H1 (cell line): ENCODE measurements at places on chromosomes 6 and 20.

DNA sequence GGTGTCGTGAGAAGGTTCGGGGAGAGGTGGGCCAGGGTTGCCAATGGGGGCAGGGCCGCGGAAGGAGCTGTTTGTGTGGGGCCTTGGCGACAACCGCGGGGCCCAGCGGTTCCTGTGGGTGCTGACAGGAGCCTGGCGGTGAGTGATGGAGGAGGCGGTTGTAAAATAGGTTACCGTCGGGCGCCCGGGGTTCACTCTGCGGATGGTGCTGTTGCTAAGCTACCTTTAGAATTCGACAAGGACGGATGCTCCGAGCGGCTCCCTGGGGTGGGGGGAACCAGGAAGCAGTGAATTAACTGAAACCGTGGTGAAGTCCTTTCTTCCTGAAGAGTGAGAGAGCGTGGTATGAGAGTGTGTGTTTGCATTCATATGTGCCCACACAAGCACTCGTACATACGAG, 61.7 kb downstream of the CDH22 start:
- peaks cover under 1% of the 10 kb centered on the region; the same call in 1 of the 2 replicates for H3K4me1 ChIP-seq
- DNase-seq: no peak
- H3K27ac ChIP-seq: no peak overlapping the region
- H3K4me3 ChIP-seq: no peak overlapping the region
- peaks cover 6% of the 10 kb centered on the region for H3K27me3 ChIP-seq

DNA sequence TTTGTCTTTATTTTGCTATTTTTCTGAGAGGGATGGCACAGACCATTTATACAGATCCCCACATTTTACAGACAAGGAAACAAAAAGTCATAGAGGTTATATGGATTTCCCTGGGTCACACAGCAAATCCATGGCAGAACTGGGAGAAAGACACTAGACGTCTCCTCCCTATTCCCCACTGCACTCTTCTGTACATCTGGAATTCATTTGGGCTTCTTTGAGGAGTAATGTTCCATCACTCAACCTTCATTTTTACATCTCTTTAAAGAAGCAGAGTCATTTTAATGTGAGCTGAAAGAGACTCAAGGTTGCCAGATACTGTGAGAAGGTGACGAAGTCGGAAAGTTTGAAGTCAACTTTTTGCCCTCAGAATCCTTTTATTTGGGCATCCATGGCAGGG, 207.3 kb downstream of the OTOR start:
- H3K4me3 ChIP-seq: no peak overlapping the region
- H3K4me1 ChIP-seq: no peaks in the 10 kb centered on the region
- H3K27ac ChIP-seq: no peak overlapping the region
- no peaks in the 10 kb centered on the region for H3K36me3 ChIP-seq

DNA sequence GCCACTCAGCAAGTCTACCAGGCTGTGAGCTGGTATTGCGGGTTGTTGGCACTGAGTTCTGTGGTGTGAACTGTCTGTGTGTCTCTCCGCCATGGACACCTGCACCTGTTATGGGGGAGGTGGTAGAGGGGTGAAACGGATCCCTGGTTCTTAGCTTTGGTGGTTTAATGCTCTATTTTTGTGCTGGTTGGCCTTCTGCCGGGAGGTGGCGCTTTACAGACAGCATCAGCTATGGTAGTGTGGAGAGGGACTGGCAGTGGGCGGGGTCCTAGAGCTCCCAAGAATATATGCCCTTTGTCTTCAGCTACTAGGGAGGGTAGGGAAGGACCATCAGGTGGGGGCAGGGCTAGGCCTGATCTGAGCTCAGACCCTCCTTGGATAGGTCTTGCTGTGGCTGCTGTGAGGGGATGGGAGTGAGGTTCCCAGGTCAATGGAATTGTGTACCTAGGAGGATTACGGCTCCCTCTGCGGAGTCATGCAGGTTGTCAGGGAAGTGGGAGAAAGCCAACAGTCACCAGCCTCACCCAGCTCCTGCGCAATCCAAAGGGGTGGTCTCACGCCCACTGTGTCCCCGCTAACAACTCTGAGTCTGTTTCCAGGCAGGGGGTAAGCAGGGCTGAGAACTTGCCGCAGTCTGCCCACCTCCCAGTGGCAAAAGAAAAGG, 154.3 kb downstream of the CCDC170 start:
- H3K27me3 ChIP-seq: no peaks in the 10 kb centered on the region
- DNase-seq: peak; percentile 61
- no peak overlapping the region for H3K4me3 ChIP-seq
- no peak overlapping the region for H3K27ac ChIP-seq

- no peak overlapping the region for H3K27ac ChIP-seq
- H3K27me3 ChIP-seq: no peaks in the 10 kb centered on the region
- no peaks in the 10 kb centered on the region for H3K36me3 ChIP-seq
- DNase-seq: no peak
Observed at GRCh38 chr20:4601630-4602296, 119.9 kb upstream of the PRND start.

GRCh38 chr6:38016824-38017223, 197.3 kb downstream of the ZFAND3 start:
- H3K4me1 ChIP-seq: no peaks in the 10 kb centered on the region
- no peak overlapping the region for H3K4me3 ChIP-seq
- no peaks in the 10 kb centered on the region for H3K36me3 ChIP-seq
- DNase-seq: no peak
- no peak overlapping the region for H3K27ac ChIP-seq

GRCh38 chr6:156695742-156696141, 81.4 kb upstream of the ARID1B start:
- H3K4me1 ChIP-seq: no peaks in the 10 kb centered on the region
- no peak overlapping the region for H3K27ac ChIP-seq
- DNase-seq: no peak
- H3K36me3 ChIP-seq: no peaks in the 10 kb centered on the region
- no peak overlapping the region for H3K4me3 ChIP-seq

DNA sequence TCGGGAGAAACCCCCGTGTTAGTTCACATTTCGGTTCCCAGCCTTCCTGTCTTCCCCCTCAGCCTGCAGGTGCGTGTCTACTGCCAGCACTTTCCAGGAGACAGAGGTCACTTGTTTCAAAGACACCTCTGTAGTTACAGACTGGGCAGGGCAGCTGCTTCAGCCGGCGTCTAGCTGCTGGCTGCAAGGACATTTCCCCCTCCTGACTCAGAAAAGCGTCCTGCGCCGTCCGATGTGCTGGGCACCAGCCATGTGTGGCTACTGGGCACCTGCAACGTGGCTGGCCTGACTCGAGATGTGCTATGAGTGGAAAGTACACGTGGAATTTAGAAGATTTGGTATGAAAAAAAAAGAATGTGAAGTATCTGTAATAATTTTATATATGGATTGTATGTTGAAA, 37.6 kb downstream of the RRBP1 start:
- no peak overlapping the region for H3K4me3 ChIP-seq
- DNase-seq: no peak
- peaks cover 9% of the 10 kb centered on the region; the same call in 1 of the 2 replicates for H3K36me3 ChIP-seq
- peaks cover 2% of the 10 kb centered on the region for H3K4me1 ChIP-seq
